ENCODE measurements at places on chromosomes 13 and 19.
A peak's percentile ranks its signal among the peaks of the same experiment; 100 is the strongest.

DNA sequence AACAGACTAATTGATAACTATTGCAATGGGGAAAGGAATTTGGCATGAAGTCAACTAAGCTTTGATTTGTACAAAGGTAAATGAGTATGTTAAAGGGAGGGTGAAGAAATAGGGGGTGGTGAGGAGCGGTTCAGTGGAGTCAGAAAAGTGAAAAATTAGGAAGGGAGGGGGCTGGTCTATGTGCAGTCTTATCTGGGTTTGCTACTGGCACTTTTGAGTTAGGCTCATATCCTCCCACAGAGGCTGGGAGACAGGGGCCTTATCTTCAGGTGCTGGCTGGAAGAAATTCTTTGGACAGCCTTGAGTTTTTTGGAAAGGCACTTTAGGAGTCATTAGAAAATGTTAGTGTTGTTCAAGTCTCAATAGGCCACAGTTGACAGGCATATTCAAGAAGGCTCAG is 11.1 kb downstream of the ZNF302 start:
- DNase-seq, result no peak

- peak; percentile 75 for DNase-seq
Observed at GRCh38 chr13:48594096-48594815, 59.5 kb upstream of the CYSLTR2 start.

GRCh38 chr13:48317511-48318376 is 14.2 kb downstream of the RB1 start:
- no peak for DNase-seq

- no peak for DNase-seq
Observed at GRCh38 chr19:32581705-32582179, 752 bp downstream of the PDCD5 start.

DNA sequence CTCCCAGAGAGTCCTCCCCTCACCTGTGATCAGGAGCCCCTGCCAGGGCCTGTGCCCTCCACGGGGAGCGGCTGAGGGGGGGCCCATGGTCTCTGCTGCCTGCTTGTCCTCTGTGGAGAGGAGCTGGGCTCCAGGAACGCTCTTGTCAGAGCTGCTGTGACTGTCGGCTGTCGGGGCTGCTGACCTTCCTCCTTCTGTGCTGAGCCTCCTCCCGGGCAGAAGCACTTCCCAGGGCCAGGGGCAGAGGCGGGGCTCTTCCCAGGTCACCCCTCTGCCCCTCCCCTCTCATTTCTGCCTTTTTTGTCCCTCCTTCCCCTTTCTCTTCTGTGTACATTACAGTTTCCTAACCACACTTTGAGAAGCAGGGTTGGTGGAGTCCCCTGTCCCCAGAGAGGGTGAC is at the start of gene CEACAM4:
TSS of gene CEACAM4 (minus strand) at position 198 of the 400 bp plus-strand sequence. CDS start at position 87, 111 bp downstream.
- DNase-seq, result peak; percentile 89

All from esophagus muscularis mucosa (tissue), 4 donors.